Stimulated activated CD4-positive, alpha-beta T cell treated with anti-CD3 and anti-CD28 coated beads, Interleukin-1b, Interleukin-23, amount 100 ng/mL, for 4 hours (primary cell): ENCODE measurements at places on chromosomes 4 and X.

DNA sequence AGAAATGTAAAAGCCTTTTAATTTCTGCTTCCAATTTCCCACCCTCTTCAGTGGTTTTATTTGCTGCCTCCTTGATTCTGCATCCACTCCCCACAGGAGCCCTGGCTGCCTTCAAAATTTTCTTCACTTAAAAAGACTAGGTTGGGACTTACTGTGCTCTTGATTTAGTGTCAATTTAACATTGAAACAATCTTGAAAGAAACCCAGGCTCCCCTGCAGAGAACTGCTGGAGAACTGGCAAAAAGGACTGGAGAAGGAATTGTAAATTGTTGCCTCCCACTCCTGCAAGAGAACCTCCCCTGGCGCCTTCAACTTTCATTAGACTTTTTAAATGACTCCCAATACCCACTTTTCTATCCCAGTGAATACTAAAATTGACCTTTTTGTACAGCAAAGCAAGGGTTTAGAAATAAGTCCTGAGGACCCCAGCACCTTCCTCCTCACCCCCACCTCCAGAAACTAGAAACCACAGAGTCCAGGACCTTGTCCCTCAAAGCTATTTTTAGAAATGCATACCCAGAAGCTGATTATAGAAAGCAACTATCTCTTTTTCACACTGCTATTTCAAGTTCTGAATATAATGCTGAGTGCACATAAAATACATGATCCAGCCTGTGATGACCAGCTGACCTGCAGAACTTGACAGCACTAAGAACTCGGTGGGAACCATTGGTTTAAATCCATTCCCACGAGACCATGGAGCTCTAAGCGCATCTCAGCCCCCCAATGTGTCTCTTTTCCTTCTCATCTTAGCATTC lies 155.5 kb downstream of the INPP4B start:
- no peak for DNase-seq

- DNase-seq: no peak
Measured at GRCh38 chrX:129831091-129831885, 12.4 kb downstream of the ZDHHC9 start.

GRCh38 chr4:63901304-63901703 lies 507.9 kb downstream of the TECRL start:
- no peak for DNase-seq

GRCh38 chr4:72670521-72670920 lies 101.5 kb upstream of the ADAMTS3 start:
- no peak for DNase-seq

GRCh38 chr4:143362349-143363046 lies 25.8 kb downstream of the GAB1 start:
- DNase-seq: no peak

GRCh38 chr4:147984065-147984777 lies 252.3 kb downstream of the ARHGAP10 start:
- DNase-seq: no peak

GRCh38 chrX:17839269-17839668 lies 21.8 kb downstream of the RAI2 start:
- no peak for DNase-seq

- no peak for DNase-seq
Measured at GRCh38 chr4:179747218-179747910, 2305.1 kb upstream of the AGA start.

DNA sequence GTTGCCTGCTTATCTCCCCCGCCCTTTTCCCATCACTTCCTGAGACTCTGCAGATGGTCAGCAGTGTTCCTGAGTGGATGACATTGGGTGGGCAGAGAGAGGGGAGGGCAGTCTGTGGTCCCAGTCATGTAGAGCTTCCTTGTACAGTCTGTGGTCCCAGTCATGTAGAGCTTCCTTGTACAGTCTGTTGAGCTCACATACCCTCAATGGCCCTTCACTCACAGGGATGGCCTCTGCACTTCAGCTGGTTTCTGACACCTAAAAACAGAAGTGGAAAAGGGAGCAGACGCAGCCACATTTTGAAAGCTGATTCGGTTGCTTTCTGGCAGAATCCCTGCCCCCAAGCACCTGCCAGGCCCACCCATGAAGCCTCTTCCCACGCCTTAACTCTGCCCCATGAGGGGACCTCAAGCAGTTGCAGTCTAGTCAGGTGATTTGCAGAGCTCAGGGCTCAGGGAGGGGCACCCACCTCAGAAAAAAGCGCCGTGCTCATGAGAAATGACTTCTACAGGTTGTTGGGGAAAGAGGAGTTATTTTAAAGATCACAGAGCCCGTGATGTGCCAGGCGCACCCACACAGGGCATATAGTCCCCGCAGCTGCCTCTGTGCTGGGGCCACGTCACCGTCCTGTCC lies 3.6 kb upstream of the TMEM271 start:
- DNase-seq: no peak

GRCh38 chrX:151692825-151693224 lies 2.4 kb upstream of the PRRG3 start:
- no peak for DNase-seq

DNA sequence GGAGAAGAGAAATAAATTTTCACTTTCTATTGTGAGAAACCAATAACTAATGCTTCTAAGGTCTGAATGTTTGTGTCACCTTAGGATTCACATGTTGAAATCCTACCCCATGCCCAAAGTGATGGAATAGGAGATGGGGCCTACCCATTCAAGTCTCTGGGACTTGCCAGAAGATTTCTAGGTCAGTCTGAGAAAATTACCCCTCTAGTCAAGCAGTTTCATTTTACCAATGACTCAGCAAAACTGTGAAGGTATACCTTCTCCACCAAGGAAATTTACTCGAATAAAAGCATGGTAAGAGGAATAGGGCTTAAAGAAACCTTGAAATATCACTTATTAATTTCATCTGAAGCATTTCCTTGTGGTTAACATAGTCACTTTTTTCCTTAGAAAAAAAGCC lies 23.5 kb upstream of the PAPSS1 start:
- no peak for DNase-seq

- DNase-seq: no peak
Measured at GRCh38 chr4:183588169-183588675, 70.8 kb downstream of the RWDD4 start.

DNA sequence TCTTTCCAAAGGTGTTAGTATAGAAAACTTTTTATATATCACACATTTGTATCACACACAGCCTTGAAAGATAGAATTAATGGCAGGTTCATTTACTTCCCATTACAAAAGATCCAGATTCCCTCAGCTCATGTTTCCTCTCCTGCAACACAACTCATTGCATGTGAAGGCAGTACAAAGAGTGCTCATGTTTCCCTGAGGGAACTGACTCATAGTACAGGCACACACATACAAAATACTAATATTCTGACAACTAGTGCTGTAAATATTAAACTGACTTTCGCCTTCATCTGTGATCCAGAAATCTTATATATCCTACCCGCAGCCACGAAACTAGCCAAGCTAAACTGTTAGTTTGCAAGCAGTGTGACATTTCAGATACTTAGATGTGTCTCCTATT lies 819.8 kb upstream of the PCDH7 start:
- no peak for DNase-seq

GRCh38 chr4:138555108-138555507 lies 313.0 kb upstream of the SLC7A11 start:
- no peak for DNase-seq

- no peak for DNase-seq
Measured at GRCh38 chr4:94534401-94535312, 82.9 kb downstream of the PDLIM5 start.

DNA sequence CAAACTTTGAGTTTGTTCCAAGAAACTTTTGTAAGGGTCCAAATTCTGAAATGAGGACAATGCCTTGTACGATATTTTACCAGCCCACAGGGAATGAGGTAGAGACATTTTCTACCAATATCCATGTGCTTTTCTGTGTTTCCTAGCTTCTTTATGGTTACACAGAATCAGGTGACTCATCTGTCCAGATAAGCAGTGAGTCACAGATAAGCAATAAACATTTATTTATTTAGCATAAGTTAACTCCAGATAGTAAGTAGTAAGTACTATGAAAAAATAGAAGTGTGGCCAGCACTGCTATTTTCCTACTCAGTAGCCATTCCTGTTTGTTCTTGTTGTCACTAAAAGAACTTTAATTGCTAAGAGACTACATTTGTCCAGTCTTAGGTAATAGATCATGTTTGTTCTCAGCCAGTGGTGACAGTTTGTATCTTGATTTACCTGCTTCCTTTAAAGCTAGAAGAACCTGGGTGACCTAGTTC lies 7.4 kb downstream of the AFF1 start:
- DNase-seq: no peak

DNA sequence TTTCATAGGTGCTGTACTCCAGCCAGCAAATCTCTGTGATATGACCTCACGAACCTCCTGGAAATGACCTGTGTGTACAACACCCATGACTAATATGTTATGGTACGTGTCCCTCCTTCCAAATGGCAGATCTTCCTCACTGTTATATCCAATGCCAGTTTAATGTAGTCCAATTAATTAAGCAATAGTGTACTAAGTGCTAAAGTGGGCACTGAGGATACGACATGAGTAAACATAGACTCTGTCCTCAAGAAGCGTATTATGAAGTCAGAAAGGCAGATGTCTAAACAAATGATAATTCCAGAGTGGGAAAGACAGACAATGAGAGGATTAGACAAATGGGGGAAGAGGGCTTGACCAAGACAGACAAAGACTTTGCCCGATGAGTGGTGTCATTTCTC lies 33.9 kb downstream of the GPRIN3 start:
- DNase-seq: no peak

DNA sequence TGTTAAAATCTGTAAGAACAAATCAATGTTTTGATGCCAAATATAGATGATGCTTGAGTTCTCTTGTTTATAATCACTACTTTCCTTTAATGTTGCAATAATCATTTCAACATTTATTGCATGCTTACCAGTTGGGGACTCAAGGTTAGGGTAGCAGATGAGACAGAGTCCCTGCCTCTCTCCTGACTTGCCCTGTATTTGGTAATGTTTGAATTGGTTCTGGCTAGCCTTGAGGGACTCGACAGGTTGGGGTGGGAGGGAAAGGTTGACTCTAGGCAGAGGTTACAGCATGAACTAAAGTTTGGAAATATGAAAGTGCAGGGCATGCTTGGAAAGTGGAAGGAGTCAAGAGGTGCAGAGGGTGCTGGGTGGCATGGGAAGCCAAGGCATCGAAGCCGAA lies 2.0 kb downstream of the SEC24B start:
- DNase-seq: no peak

DNA sequence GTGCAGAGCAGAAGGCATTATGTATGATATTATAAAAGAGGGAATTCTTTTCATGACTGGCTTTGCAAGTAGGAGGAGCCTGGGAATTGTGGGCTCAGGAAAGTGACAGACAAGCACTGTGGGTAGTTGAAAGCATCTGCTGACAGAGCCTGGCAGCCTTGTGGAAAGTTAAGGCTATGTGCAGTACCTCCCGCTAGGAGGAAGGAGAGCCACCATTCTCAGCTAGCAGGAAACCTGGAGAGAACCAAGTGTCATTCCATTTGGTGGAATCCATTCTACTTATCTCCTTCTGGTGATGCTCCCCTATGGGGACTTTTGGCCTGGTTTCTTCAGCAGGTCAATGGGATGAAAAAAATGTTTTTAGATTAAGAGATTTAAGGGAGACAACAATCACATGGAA lies 81.8 kb downstream of the ASB9 start:
- DNase-seq: no peak

- DNase-seq: no peak
Measured at GRCh38 chrX:10062980-10063379, 93.8 kb upstream of the CLCN4 start.

- DNase-seq: no peak
Measured at GRCh38 chrX:152343306-152343705, 107.8 kb downstream of the GABRA3 start.

DNA sequence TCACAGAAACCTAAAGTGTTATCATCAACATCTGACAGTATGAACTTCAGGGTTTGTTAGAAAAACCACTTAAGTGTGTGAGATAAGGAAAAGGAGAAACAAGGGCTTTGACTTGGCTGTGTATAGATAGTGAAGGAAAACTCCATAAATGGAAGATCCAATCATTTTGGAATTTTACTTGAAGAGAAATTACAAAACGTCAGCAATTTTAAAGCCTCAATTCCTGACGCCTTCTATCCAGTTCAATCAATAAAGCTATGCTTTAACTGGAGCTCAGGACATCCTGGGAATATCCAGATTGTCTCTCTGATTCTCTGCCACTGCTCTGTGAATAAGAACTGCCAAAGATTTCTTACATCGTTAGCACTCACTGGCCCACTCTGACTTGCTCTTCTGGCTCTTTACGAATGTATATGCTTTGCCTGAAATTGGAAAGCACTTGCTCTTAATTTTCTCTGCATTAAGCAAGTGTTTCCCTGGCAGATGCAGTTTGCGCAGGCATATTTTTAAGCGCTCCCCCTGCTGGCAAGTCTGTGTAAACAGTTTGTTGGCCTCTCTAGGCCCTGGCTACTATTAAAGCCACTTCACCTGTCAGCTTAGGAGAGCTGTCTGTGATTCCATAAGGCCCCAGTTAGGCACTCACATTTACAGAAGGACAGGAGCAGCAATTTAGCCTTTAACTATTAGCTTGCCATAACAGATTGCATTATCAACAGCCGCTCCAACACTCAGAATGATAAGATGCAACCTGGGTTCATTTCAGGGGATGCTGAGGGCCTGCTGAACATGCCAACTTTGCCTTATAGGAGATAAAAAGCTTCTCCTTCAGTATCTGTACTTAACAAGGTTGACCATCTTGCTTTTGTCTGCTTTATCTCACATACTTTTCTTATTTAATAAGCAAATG lies 251.4 kb upstream of the DDX53 start:
- no peak for DNase-seq

GRCh38 chr4:48290146-48290772 lies 20.6 kb upstream of the TEC start:
- DNase-seq: no peak

GRCh38 chr4:57037982-57038604 lies 59.4 kb downstream of the POLR2B start:
- DNase-seq: no peak
